ENCODE measurements at places on chromosomes 11 and 22.

DNA sequence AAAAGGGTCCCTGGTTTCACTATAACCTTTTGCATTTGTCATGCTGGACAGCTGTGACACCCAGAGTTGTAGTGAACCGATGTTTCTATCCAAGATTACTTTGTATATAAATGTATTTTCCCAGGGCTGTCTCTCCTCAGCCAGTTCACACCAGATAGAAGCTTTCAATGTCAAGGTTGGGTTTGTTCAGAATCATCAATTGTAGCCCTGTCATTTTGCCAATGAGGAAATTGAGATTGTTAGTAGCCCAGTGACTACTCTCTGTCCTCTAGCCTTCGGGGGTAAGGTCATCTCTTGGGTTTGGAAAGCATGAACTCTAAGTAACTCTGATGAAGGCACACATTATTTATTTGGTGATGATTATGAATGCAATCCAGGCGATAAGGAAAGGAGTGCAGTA, 165.6 kb downstream of the DBX1 start:
- DNase-seq: no peak

DNA sequence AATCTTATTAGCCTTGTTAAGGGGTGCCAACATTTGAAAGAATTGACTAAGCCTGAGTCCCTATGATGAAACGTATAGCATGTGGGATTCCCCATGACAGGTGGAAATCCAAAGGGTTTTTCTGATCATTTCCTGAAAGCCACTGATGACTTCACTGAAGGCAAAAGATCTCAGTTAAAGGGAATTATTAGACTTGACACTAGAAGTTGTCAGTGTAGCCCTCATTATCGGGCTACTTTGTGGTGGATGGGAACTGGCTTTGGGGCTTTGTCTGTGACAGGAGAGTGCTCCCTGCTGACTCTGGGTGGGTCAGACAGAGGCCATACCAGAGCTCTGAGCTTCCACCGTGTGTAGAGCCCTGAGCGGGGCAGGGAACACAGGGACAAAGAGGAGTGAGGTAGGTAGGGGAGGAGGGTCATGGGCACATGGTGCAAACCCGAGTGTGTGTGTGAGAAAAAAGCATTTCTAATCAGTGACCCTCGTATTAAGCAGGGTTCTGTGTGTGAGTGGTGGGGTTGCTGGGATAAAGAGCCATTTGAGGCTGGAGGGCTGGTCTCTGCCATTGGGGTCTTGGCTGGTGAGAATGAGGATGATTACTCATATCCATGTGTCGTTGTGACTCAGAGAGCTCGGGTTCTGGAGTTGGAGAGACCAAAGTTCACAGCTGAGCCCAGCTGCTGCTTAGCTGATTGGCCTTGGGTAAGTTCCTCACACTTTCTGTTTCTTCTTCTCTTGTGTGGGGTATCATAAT, 101.1 kb downstream of the GRIK4 start:
- DNase-seq: no peak

DNA sequence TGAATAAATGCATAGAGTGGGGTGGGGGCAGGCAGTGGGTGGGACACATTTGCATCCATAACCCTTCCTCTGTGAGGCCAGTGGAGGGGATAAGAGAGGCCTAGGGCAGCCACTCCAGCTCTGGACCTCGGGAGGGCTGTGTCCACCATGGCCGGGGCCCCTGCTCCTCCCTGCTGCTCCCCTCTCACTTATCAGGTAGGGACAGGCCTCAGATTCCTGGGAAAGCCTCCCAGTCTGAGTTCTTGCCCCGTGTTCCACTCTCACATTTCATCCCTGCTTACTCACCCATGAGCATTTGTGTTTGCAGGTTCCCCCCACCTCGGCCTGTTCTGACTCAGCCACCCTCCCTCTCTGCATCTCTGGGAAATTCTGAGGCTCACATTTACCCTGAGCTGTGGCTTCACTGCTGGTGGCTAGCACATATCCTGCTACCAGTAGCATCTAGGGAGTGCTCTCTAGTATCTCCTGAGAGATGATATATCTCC, 128.7 kb upstream of the TOP3B start:
- DNase-seq: no peak

DNA sequence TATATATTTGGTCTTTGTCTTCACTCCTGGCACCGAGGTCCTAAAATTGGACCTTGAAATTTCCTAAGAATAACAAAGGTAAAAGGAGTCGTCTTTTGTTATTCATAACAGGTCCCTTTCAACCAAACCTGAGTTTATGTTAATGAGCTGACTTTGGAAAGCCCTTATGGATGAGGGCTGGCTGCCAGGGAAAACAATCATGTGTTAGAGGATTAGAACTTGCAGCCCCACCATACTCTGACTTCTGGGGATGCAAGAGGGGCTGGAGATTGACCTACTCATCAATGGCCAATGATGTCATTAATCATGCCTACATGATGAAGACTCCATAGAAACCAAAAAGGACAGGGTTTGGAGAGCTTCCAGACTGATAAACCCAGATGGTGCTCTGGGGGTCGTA, 118.9 kb downstream of the MRTFA start:
- DNase-seq: no peak

GRCh38 chr11:6251120-6251733, 8.4 kb upstream of the CCKBR start:
- peak; percentile 77 for DNase-seq

GRCh38 chr11:64086258-64087123, 50.8 kb downstream of the FLRT1 start:
- peak; percentile 66 for DNase-seq

GRCh38 chr11:46410021-46410420, 18.4 kb upstream of the CHRM4 start:
- no peak for DNase-seq

DNA sequence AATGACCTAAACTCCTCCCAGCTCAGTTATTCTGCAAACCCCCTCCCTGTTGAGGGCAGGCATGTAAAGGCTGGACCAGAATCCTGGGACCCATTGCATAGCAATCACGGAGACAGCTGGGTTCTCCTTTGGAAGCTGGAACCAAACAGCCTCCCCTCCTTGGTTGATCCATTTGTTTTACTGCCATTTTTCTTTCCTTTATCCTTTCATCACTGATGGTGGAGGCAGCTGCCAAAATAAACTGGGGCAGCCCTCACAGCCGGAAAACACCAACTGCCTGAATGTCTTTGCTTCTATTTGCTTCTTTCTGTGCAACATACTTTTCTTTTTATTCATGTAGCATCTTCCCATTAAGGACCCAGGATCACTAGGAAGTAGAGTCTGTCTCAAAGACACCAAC, 150.0 kb upstream of the SYT13 start:
- no peak for DNase-seq

DNA sequence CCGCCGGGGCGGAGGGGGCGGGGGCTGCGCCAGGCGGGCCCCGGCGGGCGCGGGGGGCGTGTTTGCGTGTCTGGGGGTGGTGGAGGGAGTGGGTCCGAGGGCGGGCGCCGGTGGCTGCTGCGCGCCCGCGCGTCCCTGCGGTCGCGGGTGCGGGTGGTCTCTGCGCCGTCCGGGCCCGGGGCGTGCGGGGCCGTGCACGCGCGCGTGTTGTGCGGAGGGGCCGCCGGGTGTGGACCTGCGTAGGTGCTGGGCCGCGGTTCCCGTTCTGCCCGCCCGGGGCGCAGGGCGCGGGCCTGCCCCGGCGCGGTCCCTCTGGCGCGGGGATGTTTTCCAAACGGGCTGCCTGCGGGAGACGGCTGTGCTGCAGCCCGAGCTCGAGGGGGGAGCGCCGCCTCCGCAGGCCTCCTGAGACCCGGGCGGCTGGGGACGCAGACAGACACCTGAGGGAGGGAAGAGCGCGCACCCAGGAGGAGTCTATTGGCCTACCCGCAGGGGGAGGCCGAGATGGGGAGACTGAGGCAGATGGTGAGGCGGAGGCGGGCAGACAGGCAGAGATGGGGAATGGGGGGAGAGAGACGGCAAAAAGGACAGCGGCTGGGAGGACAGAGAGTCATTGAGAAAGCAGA, 442 bp downstream of the PELI3 start:
- DNase-seq: no peak

DNA sequence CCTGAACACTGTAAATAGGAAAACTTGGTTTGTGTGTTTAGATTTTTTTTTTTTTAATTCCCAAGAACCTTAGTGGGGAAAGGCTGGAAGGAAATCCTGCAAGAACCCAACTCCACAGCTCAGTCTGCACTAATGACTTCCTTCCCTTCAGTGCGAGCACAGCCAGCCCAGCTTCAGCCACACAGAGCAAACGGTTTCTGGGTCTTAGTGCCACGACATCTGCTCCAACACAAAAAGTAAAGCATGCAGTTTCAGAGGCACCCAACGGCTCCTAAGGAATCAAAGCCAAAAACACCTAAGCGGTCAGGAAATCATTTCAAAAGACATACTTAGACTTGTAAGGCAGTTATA, 236.1 kb downstream of the TTC28 start:
- peak; percentile 75 for DNase-seq

DNA sequence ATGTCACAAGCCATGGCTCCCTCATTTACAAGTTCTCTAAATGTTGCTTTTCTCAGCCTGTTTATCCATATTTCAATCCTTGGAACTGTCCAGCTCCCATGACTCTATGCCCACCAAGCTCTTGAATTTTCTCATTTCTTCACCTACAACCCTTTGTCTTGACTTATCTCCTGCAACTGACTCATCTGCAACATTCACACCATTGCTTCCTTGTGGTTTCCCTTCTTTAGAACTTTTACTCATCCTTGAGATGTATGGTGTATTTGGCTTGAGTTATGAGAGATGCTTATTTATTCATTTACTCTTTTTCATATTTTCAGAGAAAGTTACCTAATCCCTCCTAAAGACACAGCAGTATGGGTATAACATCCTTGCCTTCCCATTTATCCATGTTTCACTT, 18.8 kb downstream of the TRIM34 start:
- no peak for DNase-seq

- no peak for DNase-seq
Measured at GRCh38 chr11:78652843-78653239, 78.2 kb upstream of the NARS2 start.

DNA sequence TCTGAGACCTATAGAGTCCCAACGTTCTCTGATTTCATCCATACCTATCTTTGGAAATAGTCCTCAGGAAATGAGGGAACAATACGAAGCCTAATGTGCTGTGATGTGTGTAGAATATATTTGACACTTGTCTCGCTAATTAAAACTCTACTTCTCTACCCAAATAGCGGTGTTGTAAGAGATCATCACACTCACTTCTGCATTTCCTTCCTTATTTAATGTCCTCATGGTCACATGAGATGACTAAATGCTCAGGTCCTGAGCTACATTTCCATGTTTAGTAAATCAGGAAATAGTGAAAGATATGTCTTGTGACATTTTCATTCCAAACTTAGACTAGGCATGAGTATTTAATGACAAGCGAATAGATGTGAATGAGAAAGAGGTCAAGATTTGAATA, 112.3 kb downstream of the MAML2 start:
- DNase-seq: no peak

- DNase-seq: peak; percentile 49
Measured at GRCh38 chr11:47667135-47667534, 24.8 kb upstream of the MTCH2 start.

DNA sequence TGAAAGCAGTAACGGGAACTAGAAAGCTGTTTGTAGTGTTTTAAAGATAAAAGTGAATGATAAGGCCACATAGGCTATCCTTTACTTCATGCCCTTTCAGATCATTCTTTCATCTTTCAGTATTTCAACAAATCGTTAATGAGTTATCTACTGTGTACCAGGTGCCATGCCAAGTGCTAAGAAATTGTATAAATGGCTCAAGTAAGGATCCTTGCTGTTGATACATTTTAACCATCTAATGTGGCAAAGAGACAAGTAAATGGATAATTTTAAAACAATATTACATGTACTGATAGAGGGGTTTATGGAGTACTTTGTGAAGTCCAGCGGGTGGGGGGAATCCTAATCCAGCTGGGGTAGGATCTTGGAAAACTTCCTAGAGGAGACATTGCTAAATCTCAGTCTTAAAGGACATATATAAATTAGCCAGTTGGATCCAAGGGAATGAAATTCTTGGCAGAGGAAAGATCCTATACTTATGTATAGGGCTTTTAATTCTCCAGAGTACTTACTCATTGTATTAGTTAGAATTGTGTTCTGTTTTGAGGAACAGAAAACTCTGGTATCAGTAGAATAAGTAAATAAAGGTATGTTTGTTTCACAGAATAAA, 119.4 kb downstream of the TRIM44 start:
- no peak for DNase-seq

GRCh38 chr11:61452825-61453224, 22.9 kb downstream of the SDHAF2 start:
- DNase-seq: no peak

- DNase-seq: no peak
Measured at GRCh38 chr11:19558189-19558986, 154.2 kb upstream of the NAV2 start.

- DNase-seq: peak; percentile 62
Measured at GRCh38 chr11:2143799-2144543, 4.8 kb upstream of the IGF2 start.

DNA sequence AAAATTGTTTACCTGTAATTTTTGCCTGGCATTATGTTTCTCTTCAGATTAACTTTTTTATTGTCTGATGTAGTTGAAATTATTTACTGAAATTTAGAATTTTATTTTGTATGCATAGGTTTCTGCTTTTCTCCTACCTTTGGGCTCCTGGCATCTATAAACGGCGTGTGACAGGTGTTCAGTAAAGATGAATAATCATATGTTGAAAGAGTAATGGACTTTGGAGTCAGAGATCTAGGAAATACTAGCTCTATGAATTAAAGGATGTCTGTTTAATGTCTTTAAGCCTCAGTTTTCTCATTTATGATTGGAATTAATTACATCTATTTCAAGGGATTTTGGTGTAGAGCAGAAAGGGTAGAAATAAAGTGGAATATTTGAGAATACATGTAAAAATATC, 7.2 kb upstream of the ANGPTL5 start:
- no peak for DNase-seq

GRCh38 chr11:126673319-126673718, 317.8 kb downstream of the ST3GAL4 start:
- no peak for DNase-seq

DNA sequence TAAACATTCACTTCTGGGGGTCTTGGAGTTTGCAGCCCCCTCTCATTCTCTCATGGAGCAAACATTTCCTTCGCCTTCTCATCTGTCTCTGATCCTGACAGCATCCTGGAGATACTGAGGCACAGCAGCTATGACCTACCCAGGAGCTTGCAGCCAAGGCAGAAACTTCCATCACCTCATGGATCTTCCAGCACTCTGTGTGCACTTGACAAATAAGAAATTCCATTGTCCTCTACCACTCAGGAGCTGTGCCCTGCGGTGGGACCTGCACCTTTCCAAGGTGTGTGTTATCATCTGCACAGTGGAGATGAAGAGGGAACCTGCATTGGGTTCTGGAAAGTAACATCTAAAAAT, 49.1 kb downstream of the GGTLC2 start:
- peak; percentile 17 for DNase-seq

- peak; percentile 37 for DNase-seq
Measured at GRCh38 chr11:2522631-2523255, 77.9 kb downstream of the KCNQ1 start.

- peak; percentile 64 for DNase-seq
Measured at GRCh38 chr22:50674606-50675552, 2.3 kb downstream of the SHANK3 start.

DNA sequence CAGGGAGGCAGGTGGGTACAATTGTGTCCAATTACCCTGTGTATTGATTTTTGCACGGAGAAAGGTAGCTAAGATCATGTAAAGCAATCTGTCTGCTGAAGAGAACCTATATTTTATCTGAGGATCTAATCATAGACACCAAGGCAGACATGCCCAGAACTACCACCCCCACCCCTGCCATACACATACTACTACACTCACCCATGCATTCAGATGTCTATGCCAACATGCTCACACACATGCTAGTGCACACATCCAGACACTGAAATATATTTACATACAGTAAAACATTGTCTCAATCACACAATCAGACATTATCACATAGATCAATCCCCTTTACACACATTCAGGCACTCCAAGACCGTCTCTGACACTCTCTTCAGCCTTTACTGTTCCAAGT, 1.8 kb downstream of the SCN3B start:
- DNase-seq: no peak
